ENCODE measurements at places on chromosomes 3 and 15.

DNA sequence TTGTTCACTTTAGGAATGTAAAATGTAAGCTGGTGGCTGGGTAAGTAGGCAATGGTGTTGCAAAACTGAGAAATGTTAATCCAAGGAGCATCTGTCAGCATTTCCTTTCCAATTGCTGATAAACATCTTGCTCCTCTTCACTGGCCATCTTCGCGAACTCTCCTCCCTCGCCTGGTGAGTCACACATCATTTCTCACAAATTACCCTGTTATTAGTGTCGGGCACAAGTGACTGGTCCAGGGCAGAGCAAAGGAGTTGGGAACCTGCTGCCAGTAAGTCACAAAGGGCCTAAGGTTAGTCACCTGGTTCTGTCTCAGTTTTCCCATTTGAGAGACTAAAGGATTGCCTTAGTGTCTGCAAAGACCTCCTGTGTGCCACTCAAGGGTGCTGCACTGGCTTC is 13.0 kb downstream of the CERS3 start:
- no peak for DNase-seq

- no peak for DNase-seq
Measured at GRCh38 chr3:186997061-186997460, 66.7 kb downstream of the ST6GAL1 start.

- no peak for DNase-seq
Measured at GRCh38 chr3:55484801-55485791, 2.0 kb downstream of the WNT5A start.

GRCh38 chr3:57939775-57940174 is 68.4 kb upstream of the FLNB start:
- no peak for DNase-seq
